ENCODE measurements at places on chromosomes 1 and 21.

DNA sequence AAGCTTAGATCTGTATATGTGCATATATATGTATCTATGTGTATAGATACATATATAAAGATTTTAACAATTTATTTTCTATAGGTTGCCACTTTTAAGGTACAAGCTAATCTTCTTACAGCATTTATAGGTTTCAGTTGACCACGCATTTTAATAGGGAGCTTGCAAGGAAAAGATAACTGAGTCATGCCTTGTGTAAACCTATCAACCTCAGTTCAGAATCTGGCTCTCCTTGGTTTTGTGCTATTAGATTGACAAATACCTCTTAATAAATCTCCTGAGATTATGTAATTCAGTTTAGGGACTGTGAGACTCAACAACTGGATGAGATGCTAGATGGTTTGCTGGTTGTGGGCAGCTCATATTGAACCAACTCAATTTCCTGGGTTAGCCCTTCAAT lies 114.7 kb upstream of the SERBP1 start:
- DNase-seq: no peak

DNA sequence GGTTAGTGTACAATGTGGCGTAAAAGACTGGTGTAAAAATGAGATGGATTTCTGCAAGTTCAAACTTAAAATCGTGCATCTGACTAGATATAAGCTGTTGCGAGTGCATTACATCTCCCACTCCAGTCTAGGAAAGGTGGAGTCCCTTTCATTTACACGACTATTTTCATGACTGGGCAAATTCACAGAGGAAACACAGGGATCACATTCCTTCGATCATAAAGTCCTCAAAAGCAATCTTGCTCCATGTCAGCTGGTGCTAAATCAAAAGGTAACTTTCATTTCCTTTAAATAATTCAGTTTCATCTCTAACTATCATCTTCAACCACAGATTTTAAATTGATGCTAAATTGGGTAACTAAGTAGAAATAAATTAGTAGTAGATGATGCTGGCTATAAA lies 100.0 kb downstream of the HLCS start:
- DNase-seq: no peak

GRCh38 chr1:61460191-61460590 lies 264.8 kb downstream of the TM2D1 start:
- no peak for DNase-seq

DNA sequence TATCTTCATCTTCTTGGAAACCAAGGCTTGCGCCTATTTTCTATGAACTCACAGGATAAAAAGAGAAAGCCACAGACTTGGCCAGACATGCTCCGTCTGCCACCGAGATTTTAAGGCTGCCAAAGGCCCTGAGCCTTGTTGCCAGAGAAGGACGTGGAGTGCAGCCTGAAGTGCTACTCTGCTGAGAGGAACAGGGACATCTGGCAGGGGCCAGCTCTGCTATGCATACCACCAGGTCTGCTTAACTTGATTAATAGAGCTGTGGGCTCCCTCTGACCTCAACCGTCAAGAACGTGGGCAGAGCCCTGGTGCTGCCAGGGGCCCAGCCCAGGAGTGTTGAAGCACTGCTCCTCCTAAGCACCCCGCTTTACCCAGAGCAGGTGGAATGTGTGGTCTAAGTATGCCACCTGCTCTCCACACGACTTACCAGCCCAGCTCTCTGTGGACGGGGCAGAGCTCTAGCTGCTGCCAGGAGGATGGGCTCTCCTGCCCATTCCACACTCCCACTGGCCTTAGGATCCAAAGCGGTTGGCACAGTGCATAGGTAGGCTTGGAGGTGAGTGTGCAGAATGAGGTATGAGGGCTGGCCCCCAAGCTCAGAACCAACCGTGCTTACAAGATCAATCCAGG lies 10.6 kb downstream of the HCRTR1 start:
- peak; percentile 67 for DNase-seq

DNA sequence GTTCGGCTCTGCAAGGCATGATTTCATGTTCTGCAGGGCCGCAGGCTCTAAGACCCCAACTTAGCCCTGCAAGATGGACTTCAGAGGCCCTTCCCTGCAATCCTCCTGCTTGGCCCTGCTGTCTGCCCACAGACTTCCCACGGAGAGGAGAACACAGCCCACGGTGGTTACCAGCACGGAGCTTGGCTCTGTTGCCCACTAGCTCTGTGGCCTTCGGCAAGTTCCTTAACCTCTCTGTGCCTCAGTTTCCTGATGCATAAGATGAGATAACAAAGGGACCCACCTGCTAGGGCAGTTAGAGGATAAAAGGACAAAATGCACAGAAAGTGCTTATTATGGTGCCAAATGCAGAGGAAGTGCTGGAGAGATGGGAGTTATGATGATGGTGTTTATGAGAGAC lies 200.4 kb downstream of the HUNK start:
- no peak for DNase-seq

DNA sequence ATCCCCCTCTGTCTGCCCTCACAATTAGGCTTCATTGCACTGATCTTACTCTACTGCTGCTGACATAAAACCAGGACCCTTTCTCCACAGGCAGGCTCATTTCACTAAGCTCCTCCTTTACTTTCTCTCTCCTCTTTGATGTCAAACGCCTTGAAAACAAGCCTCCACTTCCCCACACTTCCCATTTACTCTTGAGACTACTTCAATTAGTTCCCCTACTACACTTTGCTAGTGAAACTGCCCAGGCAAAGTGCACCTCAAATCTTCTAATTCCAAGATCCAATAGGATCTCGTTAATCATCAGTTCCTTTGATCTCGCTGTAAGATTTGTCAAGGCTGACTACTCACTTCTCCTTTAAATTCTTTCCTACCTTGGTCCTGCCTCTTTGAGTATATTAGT lies 5.9 kb upstream of the CDC20 start:
- DNase-seq: no peak

DNA sequence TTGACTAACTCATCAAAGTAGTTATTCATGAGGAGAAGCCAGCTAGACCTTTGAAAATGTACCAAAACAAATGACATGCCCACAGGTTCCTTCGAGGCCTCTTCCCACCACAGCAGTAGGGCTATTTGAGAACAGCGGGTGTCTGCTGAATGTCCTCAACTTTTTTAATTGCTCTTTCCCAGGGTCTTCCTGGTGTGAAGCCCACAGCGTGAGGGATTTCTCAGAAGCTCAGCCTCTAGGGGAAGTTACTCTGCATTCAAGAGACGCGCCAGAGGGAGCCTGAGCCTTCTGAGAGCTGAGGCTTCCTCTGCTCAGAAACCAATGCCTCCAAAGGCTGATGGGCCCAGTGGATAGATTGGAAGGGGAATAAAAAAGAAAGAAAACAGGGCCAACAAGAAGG lies 153.6 kb downstream of the OLFM3 start:
- no peak for DNase-seq

DNA sequence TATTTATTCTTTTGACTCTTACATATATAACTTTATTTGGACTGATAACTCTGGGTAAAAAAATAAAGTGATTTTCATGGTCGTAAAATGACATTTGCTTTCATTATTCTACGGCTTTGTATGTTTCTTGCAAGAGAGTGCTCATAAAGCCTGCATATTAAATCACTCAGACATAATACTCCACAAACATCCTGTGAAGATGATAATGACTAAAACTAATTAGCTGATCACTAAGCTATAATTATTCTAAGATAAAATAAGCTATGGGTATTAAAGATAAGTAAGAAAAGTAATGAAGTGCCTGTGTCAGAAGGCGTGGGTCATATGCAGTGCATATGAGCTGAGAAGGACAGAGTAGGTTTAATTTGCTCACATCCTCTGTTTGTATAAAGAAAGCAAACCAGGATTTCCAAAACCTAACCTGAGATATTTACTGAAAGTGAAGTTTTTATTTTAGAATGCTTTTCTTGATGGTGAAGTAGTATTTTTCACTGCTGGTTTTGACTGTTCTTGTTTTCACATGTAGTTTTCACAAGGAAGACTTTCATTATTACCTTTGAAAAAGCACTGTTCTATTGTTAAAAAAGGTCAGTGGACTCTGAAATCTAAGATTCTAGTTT lies 278.8 kb downstream of the AMY1C start:
- peak; percentile 68 for DNase-seq

DNA sequence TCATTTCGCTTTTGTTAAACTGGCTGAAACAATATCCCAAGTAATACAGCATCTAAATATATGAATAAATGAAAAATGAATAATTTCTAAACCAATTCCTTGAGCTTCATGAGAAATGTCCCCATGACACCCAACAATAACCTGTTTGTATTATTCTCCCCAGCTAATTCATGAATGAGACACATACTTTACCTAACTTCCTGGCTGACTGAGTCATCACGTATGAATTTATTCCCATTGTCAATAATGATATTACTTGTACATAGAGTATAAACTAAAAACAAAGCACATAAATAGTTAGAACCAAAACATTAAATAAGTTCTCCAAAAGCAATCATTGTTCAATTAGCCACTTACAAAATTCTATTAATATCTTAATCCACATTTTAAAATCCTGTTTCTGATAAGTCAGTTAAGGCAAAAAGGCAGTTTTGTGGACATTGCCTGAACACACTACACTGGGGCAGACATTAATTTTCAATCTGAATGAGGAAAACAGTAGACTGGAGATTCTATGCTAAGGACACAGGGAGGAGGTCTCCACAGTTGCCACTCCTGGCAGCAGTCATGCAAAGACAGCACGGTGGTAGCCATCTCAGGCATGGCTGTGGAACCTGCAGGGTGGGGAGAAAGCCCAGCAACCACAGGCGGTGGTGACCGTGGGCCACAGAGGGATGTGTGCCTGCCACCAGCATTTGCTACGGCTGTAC lies 48.2 kb downstream of the SLC9C2 start:
- DNase-seq: no peak

GRCh38 chr1:116287341-116288200 lies 85.5 kb upstream of the ATP1A1 start:
- DNase-seq: no peak

- DNase-seq: peak; percentile 71
These were observed 47.5 kb upstream of the PLA2G2C start for GRCh38 chr1:20233866-20234265.

DNA sequence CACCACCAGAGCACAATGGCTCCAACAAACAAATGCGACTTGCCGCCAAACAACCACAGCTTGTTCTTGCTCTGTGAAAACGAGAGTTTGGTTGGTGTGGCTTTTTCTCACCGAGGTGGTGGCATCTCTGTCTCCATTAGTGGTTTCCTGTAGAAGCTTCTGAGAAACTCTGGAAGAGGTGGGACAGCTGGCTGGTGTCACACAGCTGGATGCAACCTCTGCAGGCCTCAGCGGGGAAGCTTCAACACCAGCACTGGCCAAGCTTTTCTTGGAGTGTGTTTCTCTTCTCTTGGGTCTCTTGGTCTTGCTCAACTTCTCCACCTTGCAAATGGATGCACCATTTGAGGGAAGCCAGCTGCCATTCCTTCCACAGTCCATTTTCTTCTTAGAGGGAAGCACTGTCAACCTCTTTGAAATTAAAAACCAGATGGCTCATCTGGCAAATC lies 124.8 kb downstream of the KCNN3 start:
- peak; percentile 71 for DNase-seq

DNA sequence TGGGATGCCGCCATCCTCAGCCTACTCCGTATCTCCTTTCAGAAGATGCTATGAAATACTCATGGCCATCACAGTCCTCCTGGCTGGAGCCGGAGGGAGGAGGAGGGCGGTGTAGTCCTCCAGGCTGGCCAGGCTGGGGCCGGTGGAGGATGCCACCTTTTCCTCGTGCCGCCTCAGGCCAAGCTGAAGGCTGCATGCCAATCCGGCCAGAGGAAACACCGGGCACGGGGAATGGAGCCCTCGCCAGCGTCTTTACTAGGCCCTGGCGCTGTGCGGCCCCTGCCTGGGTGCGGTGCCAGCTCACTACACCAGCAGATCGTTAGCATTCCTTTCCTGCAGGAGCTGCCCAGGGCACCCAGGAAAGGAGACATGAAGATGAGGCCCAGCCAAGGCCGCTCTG lies 70.1 kb downstream of the CASZ1 start:
- no peak for DNase-seq

DNA sequence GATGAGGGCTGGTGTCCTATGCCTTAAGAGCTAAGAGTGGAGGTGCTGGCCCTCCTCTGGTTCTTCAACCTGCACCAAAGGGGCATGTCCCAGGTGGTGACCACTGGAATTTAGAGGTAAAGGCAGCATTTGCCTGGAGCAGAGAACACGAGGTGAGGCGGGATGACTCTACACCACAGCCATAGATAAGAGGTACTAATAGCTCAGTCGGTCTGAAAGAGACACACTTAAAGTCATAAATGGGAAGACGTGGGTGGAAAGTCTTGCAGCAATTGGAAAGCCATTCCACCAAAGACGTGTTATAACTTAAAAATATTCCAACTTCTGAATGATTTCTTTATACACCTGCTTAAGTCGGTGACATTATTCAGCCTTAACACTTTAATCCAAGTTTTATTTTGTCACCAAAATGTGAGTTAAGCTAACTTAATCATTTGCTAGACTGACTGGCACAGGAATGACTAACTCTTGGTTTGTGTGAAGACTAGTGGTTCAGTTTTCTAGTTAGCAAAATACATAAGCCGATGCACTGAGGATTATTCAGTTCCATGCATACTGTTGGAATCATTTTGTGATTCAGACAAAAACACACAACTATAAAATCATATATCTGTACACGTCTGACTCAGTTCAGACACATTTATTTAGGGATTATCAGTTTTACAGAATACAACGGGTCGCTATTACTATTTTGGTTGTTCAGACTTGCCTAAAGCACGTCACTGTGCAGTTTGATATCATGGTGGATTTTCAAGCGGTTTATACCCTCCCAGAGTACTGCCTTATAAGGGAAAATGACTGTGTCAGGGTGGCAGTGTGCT lies 4.6 kb upstream of the ETS2 start:
- DNase-seq: no peak

GRCh38 chr1:68358439-68358838 lies 91.3 kb downstream of the RPE65 start:
- no peak for DNase-seq

- peak; percentile 54 for DNase-seq
These were observed 82.9 kb downstream of the SSBP3 start for GRCh38 chr1:54323324-54323739.

DNA sequence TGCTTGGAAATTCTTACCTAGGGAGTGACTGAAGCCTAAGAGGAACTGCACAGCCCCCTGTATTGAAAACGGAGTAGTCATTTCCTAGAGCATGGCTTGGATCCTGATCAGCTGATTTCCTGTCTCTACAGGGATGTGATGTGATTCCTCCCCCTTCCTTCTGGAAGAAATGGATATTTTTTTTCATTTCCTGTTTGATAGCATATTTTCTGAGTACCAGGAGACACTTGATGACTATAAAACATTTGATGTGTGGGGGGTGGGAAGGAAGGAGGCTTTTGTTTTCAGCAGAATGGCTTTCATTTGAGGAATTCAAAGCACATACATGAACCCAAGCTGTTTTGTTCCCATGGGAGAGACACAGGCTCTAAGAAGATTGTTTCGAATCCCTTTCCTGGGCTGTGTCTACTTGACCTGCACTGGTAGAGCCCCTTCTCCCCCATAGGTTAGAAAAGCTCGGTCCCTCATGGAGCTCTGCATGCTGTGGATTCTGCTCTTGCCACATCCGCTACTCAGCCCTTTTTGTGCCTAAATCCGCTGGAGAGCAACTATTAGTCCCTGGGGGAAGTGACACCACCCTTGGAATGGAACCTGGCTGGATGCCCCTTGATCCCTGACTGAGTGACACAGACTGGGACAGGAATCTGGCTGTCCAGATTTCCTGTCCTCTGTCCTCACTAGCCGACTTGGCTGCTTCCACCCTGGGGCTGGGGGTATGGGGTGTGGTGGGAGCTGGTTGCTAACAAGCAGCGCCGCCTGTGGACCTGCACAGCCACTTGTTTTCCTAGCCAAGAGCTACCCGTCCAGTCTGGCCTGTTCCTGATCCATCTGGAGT lies 71.8 kb upstream of the MACF1 start:
- DNase-seq: peak; percentile 83

- DNase-seq: no peak
These were observed 39.4 kb downstream of the COL18A1 start for GRCh38 chr21:45444385-45444784.

GRCh38 chr1:168467452-168467851 lies 76.3 kb downstream of the XCL2 start:
- no peak for DNase-seq
